ENCODE measurements at places on chromosomes 16 and 17.

GRCh38 chr16:65657556-65657955 lies 535.7 kb upstream of the CDH11 start:
- DNase-seq, result no peak

DNA sequence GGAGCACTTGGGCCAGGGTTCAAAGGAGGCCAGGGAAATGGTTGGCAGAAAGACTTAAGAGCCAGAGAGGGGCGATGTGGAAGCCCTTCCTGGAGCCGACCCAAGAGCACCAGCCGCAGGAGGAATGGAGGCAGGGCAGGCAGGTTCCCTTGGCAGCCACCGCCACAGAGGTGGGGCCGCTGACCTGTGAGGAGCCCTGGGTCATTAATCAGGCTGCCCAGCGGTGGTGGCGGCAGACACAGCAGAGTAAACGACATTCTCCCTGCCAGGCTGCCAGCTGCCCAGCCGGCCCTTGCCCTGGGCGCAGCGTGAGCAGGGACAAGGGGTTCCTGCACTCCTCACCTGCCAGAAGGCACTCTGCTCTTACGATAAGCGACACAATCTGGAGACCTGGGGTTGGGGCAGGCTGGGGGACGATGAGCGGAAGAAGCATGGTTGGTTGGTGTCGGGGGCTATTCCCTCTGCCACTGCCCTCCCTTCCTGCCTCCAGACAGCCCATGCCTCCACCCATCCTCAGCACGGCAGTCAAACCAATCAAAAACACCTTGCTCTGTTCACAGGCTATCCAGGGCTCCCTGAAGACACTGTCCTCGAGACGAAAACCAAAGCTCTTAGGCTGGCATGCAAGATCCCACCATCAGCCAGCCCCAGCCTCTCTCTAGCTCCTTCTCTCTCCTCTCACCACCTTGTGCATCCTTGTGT lies 40.9 kb downstream of the PLXDC1 start:
- DNase-seq, result no peak

- DNase-seq, result peak; percentile 44
Observed at GRCh38 chr17:70137451-70138230, 31.7 kb upstream of the KCNJ2 start.

- DNase-seq, result peak; percentile 9
Observed at GRCh38 chr17:55294042-55294751, 29.4 kb downstream of the HLF start.

DNA sequence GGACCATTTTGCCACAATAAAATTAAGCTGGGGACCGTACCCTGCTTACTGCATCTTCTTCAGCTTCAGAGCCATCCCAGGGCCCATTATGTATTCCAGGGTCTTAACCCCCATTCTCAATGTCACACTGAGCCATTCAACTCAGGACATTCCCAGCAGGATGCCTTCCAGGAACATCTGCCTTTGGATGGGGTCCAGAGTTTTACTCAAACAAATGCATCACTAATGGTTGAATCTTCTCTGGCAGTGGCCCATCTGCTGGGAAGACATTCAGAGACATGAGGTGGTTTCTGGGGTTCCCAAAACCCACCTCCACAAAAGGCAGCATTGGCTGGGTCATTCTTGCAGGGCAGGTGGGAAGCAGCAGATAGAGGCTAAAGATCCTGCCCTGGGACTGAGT lies 3.4 kb upstream of the SEC14L5 start:
- DNase-seq, result no peak

- no peak for DNase-seq
Observed at GRCh38 chr16:13999071-13999894, 71.8 kb upstream of the MRTFB start.
